A549 treated with CORT108297 at 1 μM for 4 hours (cell line): ENCODE measurements at places on chromosomes 13 and 19. TPM values are rescaled to one million over a fixed set of nuclear protein-coding genes. Genes with fewer than 3 reads are reported as not detected.

Gene ZNF837
- 0.92 to 1.6 TPM (median 1.4 TPM) in 5 replicates for total RNA-seq

Gene ATP1A3
- 3.6 to 5.7 TPM (median 5.3 TPM) in 5 replicates for total RNA-seq

Gene OSCAR
- total RNA-seq = 0.30 to 0.57 TPM (median 0.36 TPM) in 5 replicates

Gene LENG1
- total RNA-seq = 7.5 to 9.4 TPM (median 8.5 TPM) in 5 replicates

Gene TLE6
- 3.4 to 6.1 TPM (median 5.6 TPM) in 5 replicates for total RNA-seq

Gene ZNF844
- total RNA-seq = not detected in 5 replicates

Gene DACT3
- total RNA-seq = 0.29 to 0.39 TPM (median 0.31 TPM) in 5 replicates

Gene TMEM238
- total RNA-seq = 1.6 to 11.1 TPM (median 8.6 TPM) in 5 replicates

Gene AXL
- total RNA-seq = 127 to 146 TPM (median 136 TPM) in 5 replicates
